CD4-positive, alpha-beta T cell treated with Interleukin-1 beta for 1 hour (primary cell): ENCODE measurements at places on chromosomes 12 and 14.

- no peak for DNase-seq
Measured at GRCh38 chr14:95039993-95040348, 117.4 kb downstream of the DICER1 start.

DNA sequence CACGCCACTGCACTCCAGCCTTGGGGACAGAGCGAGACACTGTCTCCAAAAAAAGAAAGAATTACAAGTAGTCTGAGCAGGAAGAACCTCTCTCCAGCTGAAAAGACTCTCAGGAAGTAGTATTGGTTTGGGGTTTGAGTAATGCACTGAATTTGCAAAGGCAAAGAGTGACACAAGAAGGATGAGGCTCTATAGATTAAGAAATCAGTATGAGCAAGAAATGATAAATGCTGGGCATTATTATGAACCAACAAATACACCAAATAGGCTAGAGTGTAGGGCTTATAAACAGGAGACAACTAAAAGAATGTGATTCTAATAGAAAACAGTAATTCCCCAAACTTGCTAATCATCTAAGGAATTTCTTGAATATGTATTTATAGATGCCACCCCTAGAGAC, 2.6 kb upstream of the SLC35E3 start:
- DNase-seq: no peak

DNA sequence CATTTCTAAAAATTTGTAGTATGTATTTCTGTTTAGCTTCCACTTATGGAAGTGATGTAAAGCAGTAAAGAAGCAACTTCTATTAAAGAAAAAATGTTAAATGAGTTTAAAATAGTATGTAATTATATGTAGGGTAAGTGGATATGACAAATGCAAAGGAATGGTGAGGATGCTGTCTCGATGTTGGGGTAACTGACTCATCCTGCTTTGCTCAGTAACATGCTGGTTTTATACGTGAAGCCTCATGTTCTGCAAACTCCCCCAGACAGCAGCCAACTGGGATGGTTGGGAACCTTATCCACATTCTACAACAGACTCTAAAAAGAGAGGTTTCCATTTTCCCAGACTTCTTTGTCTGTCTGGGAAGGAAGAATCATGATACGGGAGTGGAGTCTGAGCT, 1006.4 kb upstream of the TMEM132C start:
- no peak for DNase-seq

DNA sequence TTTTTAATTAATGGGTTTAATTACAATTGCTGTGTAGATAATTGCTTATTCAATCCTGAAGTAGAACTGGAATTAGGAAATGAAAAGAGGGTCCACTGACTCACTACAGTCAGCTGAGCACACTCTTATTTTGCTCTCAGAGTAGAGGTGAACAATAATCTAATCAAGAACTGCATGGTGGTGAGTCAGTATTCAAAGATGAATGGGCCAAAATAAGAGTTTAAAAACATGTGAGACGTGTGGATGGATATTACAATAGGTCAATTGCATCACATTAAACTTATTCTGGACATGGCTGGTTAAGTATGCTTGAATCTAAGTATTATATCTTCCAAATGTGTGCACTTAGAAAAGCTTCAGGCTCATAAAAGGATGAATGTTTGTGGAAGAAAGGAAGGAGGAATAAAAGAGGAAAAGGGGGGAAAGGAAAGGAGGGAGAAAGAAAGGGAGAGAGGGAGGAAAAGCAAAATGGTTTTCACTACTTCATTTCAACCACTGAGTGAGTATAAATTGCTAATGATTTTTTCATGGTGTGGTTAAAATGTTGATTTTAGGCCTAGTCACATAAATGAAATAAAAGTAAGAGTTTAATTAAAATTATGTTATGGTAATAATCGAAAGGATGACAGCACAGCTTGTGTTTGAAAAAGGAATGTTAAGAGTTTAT, 27.0 kb upstream of the EEA1 start:
- DNase-seq: no peak

DNA sequence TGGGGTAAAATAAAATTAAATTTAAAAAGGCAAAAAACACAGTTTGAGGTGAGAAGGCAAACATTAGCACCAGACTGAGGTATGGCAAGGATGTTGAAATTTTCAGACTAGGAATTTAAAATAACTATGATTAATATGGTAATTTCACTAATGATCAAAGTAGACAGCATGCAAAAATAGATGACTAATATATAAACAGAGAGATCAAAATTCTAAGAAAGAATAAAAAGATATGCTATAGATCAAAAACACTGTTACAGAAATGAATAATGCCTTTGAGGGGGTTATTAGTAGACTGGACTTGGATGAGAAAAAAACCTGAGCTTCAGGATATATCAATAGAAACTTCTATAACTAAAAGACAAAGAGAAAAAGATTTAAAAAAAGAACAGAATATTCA, 14.4 kb upstream of the GALNT8 start:
- no peak for DNase-seq
